H1 (cell line): ENCODE measurements at places on chromosomes 16 and 17. TPM values are rescaled to one million over a fixed set of nuclear protein-coding genes. Genes with fewer than 3 reads are reported as not detected.

The ABCC6 gene
- total RNA-seq = 1.3 and 1.8 TPM in 2 replicates

The PRSS53 gene
- total RNA-seq = 1.7 and 2.5 TPM in 2 replicates

- no peaks in the 10 kb centered on the region for H3K27me3 ChIP-seq
- H3K4me3 ChIP-seq = no peak overlapping the region
- no peak for DNase-seq
- 0 out of 2 replicates have a peak, but pooled peaks cover 4% of the 10 kb centered on the region for H3K4me1 ChIP-seq
Measured at GRCh38 chr16:31357324-31358109, 2.5 kb downstream of the ITGAX start.

GRCh38 chr17:45645330-45645729 lies 138.8 kb upstream of the CRHR1 start:
- H3K36me3 ChIP-seq = no peaks in the 10 kb centered on the region
- no peak for DNase-seq
- no peaks in the 10 kb centered on the region for H3K4me1 ChIP-seq
- no peak overlapping the region for H3K4me3 ChIP-seq
- H3K27ac ChIP-seq = no peak overlapping the region

DNA sequence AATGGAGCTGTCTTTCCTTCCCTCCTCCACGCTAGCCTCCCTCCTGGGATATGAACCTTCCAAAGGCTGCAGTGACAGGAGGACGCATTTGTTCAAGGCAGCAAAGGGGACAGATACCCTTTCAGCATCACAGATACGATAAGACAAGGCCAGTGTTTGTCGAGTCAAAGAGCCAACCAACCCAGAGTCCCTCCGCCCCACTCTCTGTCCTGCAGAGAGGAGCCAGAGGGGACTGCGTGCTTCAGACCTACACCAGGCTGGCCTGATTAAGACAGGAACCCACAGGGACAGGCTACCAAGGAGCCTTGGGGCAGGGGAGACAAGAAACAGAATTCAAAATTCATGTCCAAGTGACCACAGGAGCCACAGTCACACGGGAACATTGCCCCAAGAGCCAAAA lies 72.6 kb upstream of the CDH5 start:
- no peak for DNase-seq
- no peaks in the 10 kb centered on the region for H3K27me3 ChIP-seq
- no peaks in the 10 kb centered on the region for H3K36me3 ChIP-seq
- H3K27ac ChIP-seq = no peak overlapping the region
- H3K4me1 ChIP-seq = no peaks in the 10 kb centered on the region

- peaks cover 3% of the 10 kb centered on the region for H3K4me1 ChIP-seq
- H3K27ac ChIP-seq = no peak overlapping the region
- H3K4me3 ChIP-seq = no peak overlapping the region
- no peaks in the 10 kb centered on the region for H3K36me3 ChIP-seq
Measured at GRCh38 chr17:77615703-77616253, 342.7 kb upstream of the TNRC6C start.

- no peak for DNase-seq
- no peaks in the 10 kb centered on the region for H3K4me1 ChIP-seq
- H3K36me3 ChIP-seq = no peaks in the 10 kb centered on the region
- no peak overlapping the region for H3K27ac ChIP-seq
- H3K4me3 ChIP-seq = no peak overlapping the region
Measured at GRCh38 chr16:86307514-86307903, 202.8 kb upstream of the FOXF1 start.
